ENCODE measurements at places on chromosomes 16 and 17.

- no peak for DNase-seq
Measured at GRCh38 chr17:37082311-37082860, 133.6 kb downstream of the AATF start.

DNA sequence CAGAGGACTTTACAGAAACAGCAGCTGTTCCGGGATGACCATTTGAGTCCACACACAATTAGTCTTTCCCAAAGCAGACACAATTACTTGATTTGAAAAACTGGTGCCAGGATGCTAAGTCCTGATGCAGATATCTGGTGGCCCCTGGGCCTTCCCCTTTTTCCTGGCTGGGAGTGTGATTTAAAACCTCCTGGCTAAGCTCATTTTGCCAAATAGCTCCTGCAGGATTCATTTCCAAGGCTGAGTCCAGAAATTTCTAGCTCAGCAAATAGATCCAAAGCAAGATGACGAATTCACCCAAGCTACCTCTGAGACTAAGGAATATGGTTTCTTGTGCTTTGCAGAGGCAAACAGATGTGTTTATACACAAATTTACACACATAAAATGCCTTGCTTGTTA, 422.2 kb downstream of the CA10 start:
- DNase-seq, result no peak

DNA sequence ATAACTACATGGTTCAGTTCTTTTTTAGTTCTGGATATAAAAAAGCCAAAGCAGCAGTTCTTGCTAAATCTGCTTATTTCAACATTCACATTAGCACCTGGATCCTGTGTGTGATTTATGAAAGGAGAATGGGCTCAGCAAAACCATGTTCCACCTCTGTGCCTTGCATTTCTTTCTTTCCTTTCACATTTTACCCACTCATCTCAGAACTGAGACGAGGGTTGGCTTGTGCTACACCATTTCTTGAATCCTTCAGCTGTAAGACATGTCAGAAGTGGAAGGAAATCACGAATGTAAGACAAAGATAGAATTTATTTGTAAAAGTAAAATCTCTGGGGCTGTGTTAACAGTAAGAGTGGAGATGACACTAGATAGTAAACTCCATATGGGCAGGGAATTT, 1.2 kb upstream of the UTP6 start:
- DNase-seq, result no peak

DNA sequence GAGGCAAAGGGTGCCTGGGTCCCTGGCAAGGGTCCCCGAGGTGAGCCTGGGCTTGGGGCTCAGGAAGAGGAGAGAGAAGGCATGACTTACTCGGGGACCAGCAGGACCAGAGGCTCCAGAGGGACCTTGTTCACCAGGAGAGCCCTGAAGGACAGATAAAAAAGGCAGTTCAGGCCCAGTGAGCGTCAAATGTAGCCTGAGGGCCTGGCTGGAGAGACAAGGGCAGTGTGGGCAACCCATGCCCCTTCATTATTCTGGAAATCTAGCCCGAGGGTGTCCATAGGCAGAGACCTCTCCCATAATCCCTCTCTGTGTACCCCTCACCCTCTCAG, 14.1 kb downstream of the COL1A1 start:
- DNase-seq, result no peak

DNA sequence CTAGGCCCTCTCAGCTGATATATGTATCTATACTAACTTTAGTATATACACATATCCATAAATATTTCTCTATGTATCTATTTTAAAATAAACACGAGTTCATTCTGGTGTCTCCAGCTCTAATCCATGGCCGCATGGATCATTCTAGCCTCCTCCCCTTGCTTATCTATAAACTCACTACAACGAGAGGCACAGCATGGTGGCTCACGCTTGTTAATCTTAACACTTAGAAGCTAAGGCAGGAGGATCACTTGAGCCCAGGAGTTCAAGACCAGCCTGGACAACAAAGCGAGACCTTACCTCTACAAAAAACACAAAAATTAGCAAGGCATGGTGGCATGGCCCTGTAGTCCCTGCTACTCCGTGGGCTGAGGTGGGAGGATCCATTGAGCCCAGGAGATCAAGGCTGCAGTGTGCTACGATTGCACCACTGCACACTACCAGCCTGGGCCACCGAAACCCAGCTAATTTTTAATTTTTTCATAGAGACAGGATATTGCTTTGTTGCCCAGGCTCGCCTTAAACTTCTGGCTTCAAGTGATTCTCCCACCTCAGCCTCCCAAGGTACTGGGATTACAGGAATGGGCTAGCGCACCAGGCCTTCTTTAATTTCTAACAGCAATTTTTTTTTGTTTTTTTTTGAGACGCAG, 3.9 kb upstream of the ZNF207 start:
- no peak for DNase-seq

DNA sequence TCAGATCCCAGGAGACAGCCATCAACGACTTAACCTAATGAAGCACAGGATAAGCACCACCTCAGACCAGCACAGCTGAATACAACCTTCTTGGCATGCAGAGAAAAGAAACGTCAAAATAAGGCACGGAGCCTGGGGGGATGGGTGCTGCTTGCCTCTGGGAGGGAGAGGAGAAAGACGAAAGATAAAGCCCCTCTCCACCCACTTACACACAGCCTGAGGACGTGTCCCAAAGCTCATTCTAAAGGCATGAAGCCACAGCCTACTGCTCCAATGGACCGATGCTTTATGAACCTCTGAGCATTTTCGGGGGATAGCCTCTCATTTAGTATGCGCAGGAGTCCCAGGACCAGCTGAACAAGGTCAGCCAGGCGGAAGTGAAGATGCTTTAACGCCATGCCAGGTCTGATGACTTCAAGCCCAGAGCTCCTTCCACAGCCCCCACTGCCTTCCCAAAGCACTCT, 31.1 kb downstream of the ST3GAL2 start:
- DNase-seq, result no peak

DNA sequence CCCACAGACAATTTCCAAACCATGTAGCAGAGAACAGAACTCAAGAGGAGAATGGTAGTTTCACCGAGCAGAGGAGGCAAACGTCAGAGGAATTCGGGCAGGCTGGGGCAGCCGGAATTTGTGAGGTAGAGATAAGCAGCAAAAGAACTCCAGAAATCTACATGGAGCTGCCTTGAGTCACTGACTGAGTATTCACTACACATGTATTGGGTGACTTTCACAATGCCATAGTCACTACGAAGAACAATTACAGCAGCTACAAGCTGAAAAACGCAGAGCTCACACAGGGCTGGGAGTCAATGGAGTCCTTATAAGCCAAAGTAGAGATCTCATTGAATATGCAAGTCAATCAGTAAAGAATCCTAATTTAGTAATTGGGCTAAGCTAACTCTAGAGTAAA, 13.4 kb downstream of the CMC2 start:
- DNase-seq, result no peak

Measured in NCI-H748 treated with DMSO at 0.1 percent for 48 hours (cell line).